ENCODE measurements at places on chromosomes 16 and 17. TPM values are rescaled to one million over a fixed set of nuclear protein-coding genes. Genes with fewer than 3 reads are reported as not detected.

IL17C gene
- total RNA-seq = not detected

DNA sequence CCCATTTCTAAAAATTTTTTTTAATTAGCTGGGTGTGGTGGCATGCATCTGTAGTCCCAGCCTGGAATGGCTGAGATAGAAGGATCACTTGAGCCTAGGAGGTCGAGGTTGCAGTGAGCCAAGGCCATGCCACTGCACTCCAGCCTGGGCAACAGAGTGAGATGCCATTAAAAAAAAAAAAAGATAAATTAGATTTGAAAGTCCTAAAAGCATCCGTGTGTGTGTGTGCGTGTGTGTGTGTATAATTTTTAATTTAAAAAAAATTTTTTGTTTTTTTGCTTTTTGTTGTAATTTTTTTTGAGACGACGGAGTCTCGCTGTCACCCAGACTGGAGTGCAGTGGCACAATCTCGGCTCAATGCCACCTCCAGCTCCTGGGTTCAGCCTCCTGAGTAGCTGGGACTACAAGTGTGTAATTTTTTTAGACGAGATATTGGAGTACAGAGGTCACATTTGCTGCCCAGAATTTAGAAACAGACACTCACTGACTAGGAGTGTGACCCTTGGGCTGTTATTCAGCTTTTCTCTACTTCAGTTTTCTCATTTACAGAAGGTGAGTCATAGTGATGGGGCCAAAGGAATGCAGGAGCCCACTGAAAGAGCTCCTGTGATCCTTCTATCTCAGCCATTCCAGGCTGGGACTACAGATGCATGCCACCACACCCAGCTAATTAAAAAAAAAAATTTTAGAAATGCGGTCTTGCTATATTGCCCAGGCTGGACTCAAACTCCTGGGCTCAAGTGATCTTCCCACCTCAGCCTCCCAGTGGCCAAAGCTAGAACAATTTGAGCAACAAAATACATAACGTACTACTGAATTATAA lies 25.5 kb upstream of the TBX4 start:
- DNase-seq = peak; percentile 53

DNA sequence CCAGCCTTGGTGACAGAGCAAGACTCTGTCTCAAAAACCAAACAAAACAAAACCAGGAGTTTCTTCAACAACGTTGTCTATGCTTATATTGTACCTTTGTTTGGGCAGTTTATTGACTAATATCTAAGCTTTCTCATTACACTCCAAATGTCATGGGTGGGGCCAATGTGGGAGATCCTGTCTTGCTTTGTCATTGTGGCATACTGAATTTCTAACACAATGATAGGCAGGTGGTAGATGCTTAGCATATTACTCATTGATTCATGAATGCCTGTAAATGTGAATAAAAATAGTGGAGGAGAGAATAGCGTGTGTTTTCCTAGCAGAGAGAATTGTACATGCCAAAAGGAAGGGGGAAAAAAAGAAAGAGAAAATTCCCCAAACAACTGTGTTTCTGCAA lies 802.5 kb upstream of the EEF2KMT start:
- no peak for DNase-seq

SLC9A5 gene
- total RNA-seq = 0.69 TPM

RAB26 gene
- not detected for total RNA-seq

DNA sequence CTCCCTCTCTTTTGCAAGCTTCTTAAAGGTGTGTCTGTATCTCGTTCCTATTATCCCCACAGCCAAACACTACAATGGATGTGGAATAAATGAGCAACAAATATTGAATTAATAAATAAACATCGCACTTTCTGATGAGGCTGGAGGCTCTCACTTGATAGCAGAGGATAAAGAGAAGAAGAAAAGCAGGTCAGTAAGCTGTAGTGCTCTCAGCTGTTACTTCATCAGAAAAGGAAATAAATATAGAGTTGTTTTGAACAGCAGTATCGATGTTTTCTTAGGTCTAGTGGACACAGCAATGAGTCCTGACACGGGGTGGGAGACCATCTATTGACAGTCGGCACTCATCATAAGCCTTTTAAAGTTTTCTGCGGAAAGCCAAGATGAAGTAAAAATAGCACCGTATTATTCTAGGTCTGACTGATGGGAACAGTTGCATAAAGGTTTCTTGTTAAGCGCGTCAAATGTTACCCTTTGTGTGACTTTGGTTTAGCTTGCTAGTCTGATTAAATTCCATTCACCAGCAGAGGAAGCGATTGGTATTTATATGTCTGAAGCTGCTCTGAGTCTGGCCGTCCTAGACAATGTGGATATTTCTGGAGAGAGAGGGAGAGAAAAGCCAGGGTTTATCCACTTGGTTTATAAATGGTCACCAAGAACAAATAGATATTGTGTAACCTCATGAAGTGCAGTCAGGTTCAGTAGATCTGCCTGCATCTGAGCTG lies 646.1 kb downstream of the CDH11 start:
- DNase-seq = no peak

- DNase-seq = no peak
Observed at GRCh38 chr17:16484445-16485175, 7.4 kb downstream of the LRRC75A start.

- DNase-seq = no peak
Observed at GRCh38 chr17:79919164-79919585, 79.9 kb upstream of the CBX4 start.

DNA sequence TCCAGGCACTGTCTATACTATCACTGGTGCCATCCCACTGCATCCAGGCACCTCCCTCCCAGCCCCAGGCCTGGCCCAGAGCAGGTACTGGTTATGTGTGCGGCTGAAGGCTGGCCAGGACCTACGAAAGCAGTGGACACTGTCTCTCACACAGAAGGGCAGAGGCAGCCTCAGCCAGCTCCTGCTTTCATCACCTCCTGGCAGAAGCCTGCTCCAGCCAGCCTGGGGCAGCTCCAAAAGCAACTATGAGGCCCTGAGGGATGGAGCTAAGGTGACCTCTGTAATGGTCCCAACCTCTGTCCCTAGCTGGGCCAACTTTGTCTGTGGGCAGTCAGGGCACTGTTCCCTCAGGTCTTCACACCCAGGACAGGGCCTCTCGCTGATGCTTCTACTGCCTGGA lies 18.8 kb downstream of the HSD11B2 start:
- no peak for DNase-seq

DNA sequence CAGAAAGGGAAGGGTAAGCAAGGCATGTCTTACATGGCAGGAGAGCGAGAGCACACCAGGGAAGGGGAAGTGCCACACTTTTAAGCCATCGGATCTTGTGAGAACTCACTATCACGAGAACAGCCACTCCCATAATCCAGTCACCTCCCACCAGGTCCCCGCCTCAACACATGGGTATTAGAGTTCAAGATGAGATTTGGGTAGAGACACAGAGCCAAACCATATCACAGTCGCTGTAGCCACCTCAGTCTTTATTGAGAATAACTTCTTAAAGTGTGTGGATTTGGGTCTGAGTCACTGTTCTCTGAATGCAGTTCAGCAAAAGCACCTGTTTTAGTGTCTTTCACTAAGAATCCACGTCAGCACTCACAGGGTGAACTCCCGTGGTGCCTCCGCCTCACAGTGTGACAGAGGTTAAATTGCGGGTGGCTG lies 195.2 kb upstream of the CHMP6 start:
- no peak for DNase-seq

DNA sequence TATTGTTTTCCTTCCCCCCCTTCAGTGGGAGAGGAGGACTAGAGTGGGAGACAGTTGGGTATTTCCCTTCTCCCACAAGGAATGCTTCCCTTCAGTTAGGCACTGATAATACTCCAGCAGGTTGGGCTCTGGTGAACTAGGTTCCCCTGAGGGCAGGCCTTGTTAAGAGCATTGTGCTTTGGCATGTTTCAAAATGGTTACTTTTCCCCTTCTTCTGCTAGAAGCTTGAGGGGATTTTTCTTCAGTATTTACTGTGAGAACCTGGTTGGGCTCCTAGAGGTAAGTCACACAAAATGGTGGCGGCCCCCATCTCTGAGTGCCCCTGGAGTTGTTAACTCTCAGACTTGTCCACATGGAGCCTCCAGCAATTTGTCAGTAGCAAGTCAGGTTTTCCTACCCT lies 156.2 kb downstream of the CYB561 start:
- DNase-seq = no peak

COL1A1 gene
- 58.6 TPM for total RNA-seq

- no peak for DNase-seq
Observed at GRCh38 chr16:82470620-82471152, 156.1 kb upstream of the CDH13 start.

DNA sequence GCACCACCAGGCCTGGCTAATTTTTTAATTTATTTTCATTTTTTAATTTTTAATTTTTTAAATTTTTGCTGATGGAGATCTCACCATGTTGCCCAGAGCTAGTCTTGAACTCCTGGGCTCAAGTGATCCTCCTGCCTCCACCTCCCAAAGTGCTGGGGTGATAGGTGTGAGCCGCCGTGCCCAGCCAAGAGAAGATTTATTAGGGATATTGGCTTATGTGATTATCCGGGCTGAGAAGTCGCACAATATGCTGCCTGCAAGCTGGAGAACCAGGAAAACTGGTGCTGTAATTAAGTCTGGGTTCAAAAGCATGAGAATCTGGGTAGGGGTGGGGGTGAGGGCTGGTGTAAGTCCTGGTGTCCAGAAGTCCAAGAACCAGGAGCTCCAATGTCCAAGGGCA lies 2.5 kb upstream of the C16orf90 start:
- no peak for DNase-seq

- DNase-seq = no peak
Observed at GRCh38 chr16:2795395-2796143, 2.7 kb upstream of the PRSS41 start.

- peak; percentile 98 for DNase-seq
Observed at GRCh38 chr17:81871387-81872230, 472 bp upstream of the ARHGDIA start.

GRCh38 chr17:17062356-17062755 lies 20.1 kb downstream of the MPRIP start:
- DNase-seq = no peak

RAB11FIP4 gene
- 2.1 TPM for total RNA-seq

All from esophagus muscularis mucosa (tissue), 4 donors.